Stimulated activated CD8-positive, alpha-beta memory T cell treated with anti-CD3 and anti-CD28 coated beads, Interleukin-4, amount 100 ng/mL, for 4 hours (primary cell): ENCODE measurements at places on chromosomes 6 and 20.

GRCh38 chr6:140397106-140397505 is 1022.7 kb upstream of the CITED2 start:
- no peak for DNase-seq

- DNase-seq, result no peak
Measured at GRCh38 chr6:112503091-112503596, 156.0 kb downstream of the RFPL4B start.

DNA sequence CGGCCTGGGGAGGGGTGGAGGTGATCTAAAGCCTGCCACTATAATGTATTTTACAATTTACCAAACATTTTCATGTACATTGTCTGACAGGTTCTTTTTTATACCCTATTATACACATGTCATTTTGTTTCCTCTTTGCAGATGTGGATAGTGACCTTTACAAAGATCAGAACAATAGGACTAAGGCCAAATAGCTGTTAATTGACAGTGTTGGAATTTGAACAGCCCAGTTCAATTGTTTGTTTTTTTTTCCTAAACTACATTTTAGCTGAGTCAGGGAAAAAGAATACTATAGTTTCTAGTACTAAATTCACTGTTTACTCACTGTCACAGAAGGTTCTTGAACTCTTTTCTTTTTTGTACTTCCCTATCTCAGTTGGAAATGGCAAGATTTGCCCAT is 40.2 kb downstream of the PGM3 start:
- no peak for DNase-seq

- DNase-seq, result no peak
Measured at GRCh38 chr6:155882527-155883333, 427.1 kb upstream of the NOX3 start.

GRCh38 chr20:21703717-21704407 is 1.6 kb upstream of the PAX1 start:
- no peak for DNase-seq

DNA sequence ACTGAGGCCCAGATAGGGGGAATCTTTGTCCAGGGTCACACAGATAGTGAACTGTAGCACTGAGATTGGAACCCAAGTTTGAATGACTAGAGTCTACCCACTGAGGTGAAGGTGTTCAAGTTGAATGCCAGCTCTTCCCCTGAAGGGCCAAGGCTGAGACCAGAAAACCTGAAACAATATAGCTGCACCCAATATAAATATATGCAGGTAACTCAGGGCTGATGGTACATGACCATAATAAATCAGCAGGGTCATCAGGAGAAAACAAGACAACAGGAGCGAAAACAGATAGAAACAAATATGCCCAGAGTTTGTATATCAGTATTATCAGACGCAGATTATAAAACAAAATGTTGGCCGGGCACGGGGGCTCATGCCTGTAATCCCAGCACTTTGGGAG is 4.0 kb upstream of the RBCK1 start:
- no peak for DNase-seq

DNA sequence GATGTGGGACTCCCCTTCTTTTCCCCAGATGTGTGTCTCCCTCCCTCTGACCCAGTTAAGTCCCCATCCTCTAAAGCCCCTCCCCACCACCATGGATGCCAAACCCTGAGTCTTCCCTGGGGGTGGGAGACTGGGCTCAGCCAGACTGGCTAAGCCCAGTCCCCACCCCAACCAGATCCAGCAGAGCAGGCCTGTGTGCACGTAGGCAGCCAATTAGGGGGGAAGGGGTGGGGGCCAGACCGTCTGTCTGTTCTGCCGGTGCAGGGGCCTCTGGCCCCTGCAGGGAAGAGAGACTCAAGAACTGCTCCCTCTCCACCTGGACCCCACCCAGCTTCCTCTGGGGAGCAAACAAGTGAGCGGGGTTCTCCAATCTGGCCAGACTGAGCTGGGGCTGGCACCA is 605 bp downstream of the COX4I2 start:
- DNase-seq, result no peak

DNA sequence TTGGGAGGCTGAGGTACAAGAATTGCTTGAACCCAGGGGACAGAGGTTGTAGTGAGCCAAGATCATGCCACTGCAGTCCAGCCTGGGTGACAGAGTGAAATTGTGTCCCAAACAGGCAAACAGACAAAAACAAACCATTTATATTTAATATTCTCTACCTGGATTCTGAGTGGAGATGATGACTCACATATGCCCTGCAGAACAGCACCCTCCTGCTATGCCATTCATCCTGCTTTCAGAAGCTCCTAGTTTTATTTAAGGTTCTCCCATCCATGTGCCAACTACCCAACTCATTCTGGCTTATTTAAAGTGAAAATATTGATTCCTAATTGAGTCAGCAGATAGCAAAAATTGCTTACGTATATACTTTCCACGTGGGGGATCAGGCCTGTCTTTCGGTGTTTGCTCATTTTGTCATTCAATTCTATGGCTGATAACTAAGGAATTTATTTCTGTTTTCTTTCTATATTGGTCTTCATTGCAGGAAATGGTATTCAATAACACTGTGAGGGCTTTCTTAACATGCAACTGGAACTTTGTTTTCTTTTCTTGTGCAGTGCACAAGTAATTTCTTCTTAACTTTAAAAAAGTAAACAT is 459.1 kb upstream of the JAG1 start:
- no peak for DNase-seq

DNA sequence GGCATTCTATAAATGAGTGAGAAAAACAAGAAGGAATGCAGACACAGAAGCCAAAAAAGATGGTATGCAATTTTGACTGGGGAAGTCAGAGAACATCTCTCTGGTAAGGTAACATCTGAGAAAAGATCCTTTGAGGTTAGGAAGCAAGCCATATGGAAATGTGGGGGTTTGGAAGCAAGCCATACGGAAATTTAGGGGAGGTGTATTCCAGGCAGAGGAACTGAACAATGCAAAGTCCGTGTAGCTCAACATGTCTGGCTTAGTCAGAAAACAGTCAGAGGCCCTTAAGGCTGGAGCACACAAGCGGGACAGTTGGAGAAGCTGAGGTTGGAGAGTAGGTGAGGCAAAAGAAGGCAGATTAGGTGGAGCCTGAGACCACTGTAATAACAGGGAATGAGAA is 35.3 kb downstream of the RALGAPA2 start:
- no peak for DNase-seq

DNA sequence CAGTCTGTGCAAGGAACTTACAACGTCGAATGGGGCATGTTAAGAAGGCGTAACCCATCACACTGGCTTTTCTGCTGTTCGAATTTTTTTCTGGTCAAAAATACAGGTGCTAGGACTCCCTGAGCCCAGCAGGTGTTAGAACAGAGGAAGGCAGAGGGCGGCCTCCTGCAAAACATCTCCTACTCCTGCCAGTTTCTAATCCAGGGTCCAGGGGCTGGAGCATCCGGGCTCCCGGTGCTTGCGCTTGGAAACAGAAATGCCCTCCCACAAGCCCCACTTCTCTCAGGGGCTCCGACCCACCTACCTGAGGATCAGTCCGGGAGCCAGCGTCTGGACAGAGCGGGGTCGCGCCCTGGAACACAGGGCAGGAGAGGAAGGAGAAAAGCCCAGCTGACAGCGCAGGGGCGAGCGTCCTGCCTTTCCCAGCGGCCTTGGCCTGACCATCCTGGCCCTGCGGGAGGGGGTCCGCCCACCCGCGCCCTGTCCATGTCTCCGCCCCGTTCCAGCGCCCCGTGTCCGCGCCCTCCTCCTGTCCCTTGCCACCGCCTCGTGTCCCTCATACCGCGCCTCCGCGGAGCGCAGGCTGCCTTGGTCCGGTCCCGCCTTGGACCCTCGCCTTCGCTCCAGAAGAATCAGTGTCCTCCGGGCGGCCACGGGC is 14.8 kb upstream of the LPA start:
- DNase-seq, result no peak

GRCh38 chr6:136024711-136025110 is 173.2 kb downstream of the PDE7B start:
- DNase-seq, result no peak

- DNase-seq, result no peak
Measured at GRCh38 chr6:34984416-34984815, 95.4 kb downstream of the ANKS1A start.

GRCh38 chr20:51085769-51086168 is 62.9 kb upstream of the KCNG1 start:
- DNase-seq, result no peak

- DNase-seq, result no peak
Measured at GRCh38 chr6:76886900-76887299, 576.4 kb downstream of the HTR1B start.

GRCh38 chr6:113187661-113188060 is 669.5 kb upstream of the MARCKS start:
- DNase-seq, result no peak

- DNase-seq, result no peak
Measured at GRCh38 chr20:13458860-13459451, 179.8 kb downstream of the TASP1 start.

- no peak for DNase-seq
Measured at GRCh38 chr20:53210931-53211330, 238.8 kb downstream of the TSHZ2 start.

DNA sequence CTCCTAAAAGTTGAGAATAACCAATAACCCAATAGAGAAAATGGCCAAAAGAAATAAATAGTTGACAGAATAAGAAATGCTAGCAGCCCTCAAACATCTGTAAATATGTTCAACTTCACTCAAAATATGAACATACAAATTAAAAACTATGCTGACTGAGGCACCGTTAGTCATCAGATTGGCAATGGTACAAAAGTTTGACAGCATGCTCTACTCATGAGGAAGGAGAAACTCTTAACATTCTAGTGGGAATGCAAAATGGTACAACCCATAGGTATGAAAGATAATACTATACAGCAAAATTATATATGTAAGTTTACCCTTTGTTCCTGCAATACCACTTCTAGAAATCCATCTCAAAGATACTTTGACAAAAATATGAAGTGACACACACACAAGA is 1.6 kb upstream of the ZSCAN12 start:
- no peak for DNase-seq

GRCh38 chr6:131643855-131644460 is 6.9 kb downstream of the ENPP3 start:
- DNase-seq, result no peak

GRCh38 chr6:57109880-57110279 is 19.9 kb downstream of the ZNF451 start:
- no peak for DNase-seq

DNA sequence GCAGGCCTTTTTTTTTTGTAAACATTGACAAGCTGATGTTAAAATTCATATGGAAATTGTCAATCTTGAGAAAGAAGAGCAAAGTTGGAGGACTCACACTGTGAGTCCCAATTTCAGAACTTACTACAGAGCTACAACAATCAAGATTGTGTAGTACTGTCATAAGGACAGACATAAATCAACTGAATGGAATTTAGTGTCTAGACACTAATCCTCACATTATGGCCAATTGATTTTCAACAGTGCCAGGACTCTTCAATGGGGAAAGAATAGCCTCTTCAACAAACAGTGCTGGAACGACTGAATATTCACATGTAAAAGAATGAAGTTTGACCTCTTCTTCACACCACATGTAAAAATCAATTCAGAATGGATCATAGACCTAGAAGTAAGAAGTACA is 60.8 kb downstream of the TGM2 start:
- DNase-seq, result no peak

GRCh38 chr6:87803791-87804190 is 101.8 kb upstream of the AKIRIN2 start:
- no peak for DNase-seq

GRCh38 chr6:35955970-35956369 is 35.1 kb upstream of the SRPK1 start:
- no peak for DNase-seq

DNA sequence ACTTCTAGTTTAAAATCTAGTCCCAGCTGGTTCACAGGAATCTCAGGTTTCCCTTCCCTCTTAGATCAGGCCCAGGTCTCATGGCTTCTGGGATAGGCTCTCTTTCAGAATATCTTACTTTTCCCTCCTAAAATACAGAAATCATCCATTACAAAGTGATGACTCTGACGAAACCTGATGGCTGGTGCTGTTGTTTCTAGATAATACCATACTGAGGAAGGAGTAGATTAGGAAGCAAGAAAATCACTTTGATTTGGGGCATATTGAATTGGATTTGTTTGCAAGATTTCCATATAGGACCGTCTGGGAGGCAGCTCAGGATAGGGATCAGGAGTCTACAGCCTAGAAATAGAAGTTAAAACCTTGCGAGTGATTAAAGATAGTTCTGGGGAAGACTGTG is 3.6 kb downstream of the ZKSCAN3 start:
- DNase-seq, result no peak

- no peak for DNase-seq
Measured at GRCh38 chr6:84249724-84250123, 22.3 kb upstream of the CEP162 start.

GRCh38 chr6:72238900-72239299 is 352.6 kb downstream of the RIMS1 start:
- DNase-seq, result no peak

GRCh38 chr6:32796848-32797776 is 19.7 kb downstream of the HLA-DOB start:
- DNase-seq, result peak; percentile 47

- no peak for DNase-seq
Measured at GRCh38 chr6:149248693-149249369, 68.7 kb upstream of the TAB2 start.

GRCh38 chr6:29757701-29758293 is 34.6 kb downstream of the HLA-F start:
- DNase-seq, result no peak

DNA sequence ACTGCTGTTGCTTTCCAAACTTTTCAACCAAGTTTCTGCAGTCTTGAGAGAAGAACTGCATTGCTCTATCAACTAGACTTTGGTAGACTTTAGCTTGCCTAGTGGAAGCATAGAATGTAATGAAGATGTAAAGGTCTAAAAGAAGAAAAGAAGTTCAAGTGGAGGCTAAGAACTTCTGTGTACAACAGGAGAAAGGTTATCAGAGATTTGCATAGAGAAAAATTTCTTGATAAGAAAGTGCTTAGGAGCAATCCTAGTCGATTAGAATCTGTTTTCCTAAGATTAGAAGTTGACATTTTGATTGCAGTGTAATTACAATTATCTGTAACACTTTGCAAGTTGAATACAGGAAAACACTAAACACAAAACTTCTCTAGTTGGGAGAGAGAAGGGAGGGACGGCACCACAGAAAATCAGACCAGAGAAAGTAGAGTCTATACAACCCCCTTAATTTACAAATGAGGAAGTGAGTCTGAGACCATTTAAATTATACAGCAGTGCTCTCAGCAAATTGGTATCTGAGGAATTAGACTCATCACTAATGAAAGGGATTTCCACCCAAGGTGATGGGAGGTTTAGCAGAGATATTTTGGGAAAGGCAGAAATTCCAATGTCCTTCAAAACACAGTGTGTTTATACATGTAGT is 194.3 kb upstream of the MARCKS start:
- no peak for DNase-seq

DNA sequence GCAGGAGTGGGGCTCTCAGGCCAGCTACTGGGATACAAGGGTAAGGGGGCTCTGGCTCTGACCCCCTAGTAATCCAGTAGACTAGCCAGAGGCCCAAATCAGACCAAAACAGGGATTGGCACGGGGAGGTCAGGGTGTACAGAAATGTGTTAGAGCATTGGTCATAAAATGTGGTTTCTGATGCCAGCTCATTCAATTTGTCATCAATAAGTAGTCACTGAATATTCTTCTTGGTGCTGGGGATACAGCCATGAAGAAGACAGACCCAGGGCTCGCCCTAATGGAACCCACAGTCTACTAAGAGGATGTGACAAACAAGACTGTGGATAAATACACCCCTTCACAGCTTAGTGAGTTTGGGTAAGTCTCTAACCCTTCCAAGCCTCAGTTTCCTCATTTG is 11.1 kb downstream of the MAP1LC3A start:
- DNase-seq, result no peak
